ENCODE measurements at places on chromosomes 2 and 18.

- no peak for DNase-seq
Observed at GRCh38 chr2:234142530-234142929, 92.0 kb downstream of the SPP2 start.

GRCh38 chr2:238069021-238069709, 8.4 kb downstream of the SCLY start:
- DNase-seq, result no peak

DNA sequence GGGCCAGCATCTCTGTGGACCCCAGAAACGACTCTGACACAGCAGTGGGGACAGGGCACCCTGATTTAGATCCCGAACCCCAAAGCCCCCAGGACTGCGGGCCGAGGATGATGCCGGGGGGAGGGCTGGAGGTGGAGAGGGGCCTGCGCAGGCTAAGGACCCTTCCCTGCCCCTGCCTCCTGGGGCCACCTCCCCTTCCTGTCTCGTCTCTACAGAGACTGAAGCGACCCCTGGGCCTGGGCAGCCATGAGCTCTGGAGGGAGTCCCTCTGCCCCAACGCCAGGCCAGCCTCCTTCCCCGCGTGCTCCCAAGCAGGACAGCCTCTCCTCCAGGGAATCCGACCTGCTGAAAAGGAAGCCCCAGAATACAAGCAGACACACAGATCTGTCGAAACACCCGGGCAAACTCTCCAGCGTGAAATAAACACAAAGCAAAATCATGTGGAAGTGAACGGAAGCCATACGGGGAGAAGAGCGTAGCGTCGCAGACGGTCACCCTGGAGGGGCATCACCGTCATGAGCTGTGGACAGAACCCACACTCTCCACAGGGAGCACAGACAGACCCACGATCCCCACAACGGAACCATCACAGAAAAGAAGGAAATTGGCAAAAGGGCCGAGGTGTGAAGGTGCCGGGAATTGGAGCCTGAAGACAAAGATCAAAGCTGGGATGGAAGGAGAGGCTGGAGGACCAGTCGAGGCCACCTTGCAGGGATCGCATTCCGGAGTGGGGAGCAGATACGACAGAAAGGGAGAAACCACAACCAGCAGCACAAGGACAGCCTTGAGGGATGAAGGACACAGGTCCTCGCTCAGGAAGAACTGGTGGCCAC, 51.0 kb upstream of the CTDP1 start:
- DNase-seq, result no peak

- DNase-seq, result no peak
Observed at GRCh38 chr18:77015771-77016710, 116.5 kb downstream of the MBP start.

- DNase-seq, result no peak
Observed at GRCh38 chr2:33375054-33375453, 101.4 kb upstream of the RASGRP3 start.

GRCh38 chr2:106953236-106953635, 67.3 kb upstream of the ST6GAL2 start:
- DNase-seq, result no peak

GRCh38 chr18:407626-408224, 92.8 kb downstream of the COLEC12 start:
- no peak for DNase-seq

DNA sequence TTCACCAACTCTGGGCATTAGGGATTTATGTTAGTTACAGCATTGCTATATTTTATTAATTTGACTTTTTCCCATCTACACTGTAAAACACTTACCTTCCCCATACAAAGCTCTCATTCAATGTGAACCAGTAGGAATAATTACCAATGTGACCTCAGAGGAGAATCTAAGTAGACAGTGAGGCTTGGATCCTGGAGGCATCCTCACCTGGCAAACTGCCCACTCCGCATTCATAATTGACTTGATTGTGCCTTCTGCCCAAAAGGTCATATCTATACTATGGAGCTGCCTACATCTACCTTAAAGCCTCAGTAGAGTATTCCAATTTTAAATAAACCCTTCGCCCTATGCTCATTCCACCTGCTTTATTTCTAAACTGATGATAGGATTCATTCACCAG, 45.4 kb upstream of the SCN1A start:
- DNase-seq, result no peak

- no peak for DNase-seq
Observed at GRCh38 chr2:201890453-201890852, 84.1 kb downstream of the CDK15 start.

DNA sequence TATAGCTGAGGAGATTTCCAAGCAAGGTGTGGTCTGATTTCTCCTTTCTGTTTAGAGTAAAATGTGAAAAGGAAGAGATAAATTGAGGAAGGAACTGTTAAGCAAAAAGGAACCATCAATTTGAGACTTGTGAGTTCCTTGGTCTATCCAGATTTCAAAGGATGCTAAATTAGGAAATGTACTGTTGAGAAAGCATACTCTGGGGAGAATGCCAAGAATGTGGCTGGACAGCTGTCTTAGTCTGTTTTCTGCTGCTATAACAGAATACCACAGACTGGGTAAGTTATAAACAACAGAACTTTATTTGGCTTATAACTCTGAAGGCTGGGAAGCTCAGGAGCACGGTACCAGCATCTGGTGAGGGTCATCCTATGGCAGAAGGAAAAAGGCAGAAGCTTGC, 1097.2 kb downstream of the TDRD15 start:
- DNase-seq, result no peak

- no peak for DNase-seq
Observed at GRCh38 chr2:132761437-132761836, 91.4 kb upstream of the LYPD1 start.

- no peak for DNase-seq
Observed at GRCh38 chr2:21376864-21377263, 253.1 kb downstream of the TDRD15 start.

DNA sequence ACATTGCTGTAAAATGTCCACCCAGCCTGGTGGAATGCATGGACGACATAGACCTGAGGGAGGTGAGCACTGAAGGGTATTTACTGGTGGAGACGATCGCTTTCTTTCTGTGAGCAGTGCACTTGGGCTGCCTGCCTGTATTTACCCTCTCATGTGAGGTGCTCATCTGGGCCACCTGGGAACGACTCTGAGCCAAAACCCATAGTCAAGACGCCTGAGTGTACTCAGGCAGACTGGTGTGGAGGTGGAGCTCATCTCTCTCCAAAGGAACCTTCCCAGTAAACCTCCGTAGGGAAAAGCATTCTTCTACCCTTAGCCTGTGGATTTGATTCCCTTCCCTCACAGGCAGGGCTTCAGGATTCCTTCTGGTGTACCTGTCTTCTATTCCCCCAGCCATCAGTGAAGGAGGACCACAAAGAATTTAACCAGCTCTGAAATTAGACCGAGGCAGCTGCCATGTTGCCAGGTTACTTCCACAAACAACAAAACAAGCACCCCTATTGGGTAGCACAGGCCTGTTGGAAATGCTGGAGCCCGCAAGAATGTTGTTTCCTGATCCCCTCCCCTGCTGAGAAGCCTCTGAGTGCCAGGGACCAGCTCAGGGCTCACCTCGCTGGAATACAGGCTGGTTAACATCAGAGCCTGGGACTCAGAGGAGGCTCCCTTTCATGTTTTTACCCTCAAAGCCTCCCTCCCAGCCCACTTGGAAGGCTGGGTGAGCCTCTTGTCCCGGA, 47.5 kb upstream of the TXNDC2 start:
- DNase-seq, result no peak

- DNase-seq, result no peak
Observed at GRCh38 chr18:35117951-35118411, 76.8 kb downstream of the MAPRE2 start.

Measured in RWPE2 (cell line).